ENCODE measurements at places on chromosomes 4 and X.

DNA sequence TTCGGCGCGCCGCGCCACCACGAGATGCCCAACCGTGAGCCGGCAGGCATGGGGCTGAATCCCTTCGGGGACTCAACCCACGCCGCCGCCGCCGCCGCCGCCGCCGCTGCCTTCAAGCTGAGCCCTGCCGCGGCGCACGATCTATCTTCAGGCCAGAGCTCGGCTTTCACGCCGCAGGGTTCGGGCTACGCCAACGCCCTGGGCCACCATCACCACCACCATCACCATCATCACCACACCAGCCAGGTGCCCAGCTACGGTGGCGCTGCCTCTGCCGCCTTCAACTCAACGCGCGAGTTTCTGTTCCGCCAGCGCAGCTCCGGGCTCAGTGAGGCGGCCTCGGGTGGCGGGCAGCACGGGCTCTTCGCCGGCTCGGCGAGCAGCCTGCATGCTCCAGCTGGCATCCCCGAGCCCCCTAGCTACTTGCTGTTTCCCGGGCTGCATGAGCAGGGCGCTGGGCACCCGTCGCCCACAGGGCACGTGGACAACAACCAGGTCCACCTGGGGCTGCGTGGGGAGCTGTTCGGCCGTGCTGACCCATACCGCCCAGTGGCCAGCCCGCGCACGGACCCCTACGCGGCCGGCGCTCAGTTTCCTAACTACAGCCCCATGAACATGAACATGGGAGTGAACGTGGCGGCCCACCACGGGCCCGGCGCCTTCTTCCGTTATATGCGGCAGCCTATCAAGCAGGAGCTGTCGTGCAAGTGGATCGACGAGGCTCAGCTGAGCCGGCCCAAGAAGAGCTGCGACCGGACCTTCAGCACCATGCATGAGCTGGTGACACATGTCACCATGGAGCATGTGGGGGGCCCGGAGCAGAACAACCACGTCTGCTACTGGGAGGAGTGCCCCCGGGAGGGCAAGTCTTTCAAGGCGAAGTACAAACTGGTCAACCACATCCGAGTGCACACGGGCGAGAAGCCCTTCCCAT lies 1.1 kb downstream of the ZIC3 start:
- DNase-seq, result no peak

DNA sequence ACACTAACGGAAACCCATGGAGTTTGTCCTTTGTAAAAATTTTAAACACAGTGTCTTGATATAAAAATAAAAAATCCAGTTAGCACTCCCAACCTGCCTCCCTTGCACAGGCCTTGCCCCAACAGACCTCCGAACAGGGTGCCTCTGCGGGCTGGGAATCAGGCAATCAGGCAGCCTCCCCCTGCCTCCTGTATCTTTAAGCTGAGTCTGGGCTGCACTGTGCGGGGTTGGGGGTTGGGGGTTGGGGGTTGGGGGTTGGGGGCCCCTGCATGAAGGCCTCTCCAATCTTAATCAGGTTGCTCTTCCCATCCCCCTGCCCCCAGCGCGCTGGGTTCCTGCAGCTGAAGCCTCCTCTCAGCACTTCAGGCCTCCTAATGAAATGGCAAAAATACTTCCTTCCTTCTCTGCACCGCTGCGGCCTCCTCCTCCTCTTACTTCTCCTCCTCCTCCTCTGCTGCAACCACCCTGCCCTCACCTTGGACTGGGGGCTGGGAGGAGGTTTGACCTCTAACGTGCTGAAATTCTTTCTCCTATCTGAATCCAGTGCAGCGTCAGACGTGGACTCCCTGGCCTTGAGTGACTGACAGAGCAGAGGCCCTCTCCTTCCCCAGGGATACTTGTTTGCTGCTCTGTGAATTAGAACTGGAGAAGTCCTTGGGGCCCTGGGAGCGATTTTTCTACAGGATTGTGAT lies 26.6 kb downstream of the NLGN3 start:
- no peak for DNase-seq

- no peak for DNase-seq
Measured at GRCh38 chrX:111447298-111447697, 35.3 kb upstream of the DCX start.

DNA sequence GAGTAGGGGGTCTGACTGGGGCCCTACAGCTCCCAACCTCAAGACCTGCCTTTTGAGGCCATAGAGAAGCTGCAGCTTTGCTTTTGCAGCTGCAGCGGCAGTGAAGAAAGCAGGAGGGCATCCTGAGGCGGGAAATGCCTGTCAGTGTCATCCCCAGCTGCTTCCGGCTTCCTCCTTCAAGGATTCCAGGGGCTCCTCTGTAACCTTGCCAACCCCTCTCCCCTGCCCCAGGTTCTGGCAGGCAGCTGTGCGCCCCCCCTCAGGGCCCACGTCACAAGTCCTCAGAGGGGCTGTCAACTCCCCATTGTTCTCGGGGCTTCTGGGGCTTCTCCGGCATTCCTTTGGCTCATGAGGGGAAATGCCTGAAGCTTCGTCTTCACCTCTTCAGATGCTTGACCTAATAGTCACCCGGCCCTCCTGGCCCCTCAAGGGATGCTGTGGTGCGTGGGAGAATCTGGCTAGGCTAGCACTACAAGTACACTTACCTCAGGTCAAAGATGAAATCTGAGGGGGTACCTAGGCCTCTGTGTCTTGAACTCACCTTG lies 31.9 kb downstream of the APLN start:
- no peak for DNase-seq

DNA sequence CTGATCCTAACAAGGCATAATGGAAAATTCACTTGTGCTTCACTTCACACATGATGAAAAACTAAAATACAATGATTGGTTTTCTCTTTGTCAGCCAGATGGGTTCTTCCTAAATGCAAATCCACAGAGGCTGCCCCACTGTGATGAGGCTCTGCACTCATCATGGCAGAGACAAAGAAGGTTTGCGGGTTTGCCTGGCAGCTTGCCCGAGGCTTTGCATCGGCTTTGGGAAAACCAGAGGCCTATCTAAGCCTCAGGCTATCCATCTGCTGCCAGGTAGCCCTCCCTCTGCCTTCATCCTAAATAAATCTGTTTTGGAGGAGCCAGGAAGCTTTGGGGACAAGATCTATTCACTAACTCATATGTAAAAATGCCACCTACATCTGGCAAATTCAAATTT lies 244.2 kb downstream of the PACRGL start:
- no peak for DNase-seq

- DNase-seq, result no peak
Measured at GRCh38 chr4:77177199-77177598, 20.2 kb downstream of the CCNG2 start.

- DNase-seq, result no peak
Measured at GRCh38 chrX:153030801-153031200, 25.5 kb upstream of the PNMA3 start.

DNA sequence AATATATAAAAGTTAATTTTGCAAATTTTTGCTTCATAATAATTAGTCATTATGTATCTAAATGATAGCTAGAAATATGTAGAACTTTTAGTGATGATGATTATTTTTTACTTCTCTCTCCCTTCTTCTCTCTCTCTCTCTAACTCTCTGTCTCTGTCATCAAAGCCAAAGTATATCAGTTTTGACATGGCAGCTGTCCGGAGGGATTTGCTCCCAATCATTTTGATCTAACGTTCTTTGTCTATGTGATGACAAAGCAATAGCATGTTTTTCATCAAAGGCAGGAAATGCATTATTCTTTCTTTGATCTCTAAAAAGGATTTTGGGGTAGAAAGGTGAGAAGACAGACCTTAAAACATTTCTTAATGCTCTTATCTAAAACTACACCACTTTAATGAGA lies 402.1 kb downstream of the PDGFC start:
- DNase-seq, result no peak

DNA sequence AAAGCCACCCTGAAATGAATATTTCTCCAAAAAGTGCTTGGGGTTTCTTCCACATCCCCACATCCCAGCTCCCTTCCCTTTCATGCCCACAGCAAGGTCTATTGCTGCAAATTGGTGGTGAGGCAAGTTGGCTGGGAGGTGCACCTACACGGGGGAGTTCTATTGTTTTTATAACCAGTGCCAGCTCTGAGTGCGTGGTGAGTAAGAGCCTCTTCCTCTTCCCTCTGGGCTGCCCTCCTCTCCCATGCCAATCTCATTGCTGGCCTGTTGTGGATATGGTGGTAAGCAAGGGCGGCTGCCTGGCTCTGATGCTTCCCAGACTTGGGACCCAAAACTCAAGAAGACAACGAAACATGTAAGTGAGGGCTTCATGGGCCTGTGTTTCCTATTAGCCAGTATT lies 204.3 kb downstream of the SHROOM3 start:
- DNase-seq, result no peak

DNA sequence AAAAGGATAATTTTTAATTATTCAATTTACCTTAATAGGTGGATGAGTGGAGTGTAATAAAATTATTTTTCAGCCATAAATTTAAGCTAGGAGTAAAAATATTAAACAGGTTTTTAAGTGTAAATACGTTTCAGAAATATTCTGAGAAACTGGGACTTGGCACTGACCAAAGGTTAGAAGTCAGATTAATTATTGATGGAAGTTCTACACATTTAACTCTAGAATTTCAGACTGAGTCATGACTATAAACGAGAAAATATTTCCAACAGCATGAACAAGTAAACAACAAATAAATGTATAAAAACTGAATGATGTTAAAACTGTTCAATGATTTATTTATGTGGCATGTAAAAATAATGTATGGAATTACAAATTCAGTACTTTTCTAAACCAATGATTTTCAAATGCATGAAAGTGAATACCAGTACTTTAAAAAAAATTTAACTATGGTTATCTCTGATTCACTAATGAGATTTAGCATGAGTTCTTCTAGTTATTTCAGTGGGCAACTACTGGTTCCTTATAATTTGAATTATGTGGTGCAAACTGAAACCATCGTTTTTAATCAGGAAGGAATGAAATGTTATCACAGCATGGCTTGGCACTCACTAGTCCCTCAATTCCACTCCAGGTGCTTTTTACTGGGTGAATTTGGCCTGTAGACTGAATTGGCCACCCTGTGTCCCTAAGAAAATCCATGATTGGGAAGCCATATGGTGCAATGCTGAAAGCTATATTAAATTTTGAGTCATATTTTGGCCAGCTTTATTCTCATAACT lies 244.2 kb downstream of the FSTL5 start:
- DNase-seq, result no peak

- no peak for DNase-seq
Measured at GRCh38 chr4:182884040-182884439, 33.1 kb downstream of the DCTD start.

GRCh38 chrX:87064502-87064901 lies 453.1 kb upstream of the KLHL4 start:
- no peak for DNase-seq

GRCh38 chrX:2434270-2435163 lies 66.3 kb downstream of the DHRSX start:
- no peak for DNase-seq

DNA sequence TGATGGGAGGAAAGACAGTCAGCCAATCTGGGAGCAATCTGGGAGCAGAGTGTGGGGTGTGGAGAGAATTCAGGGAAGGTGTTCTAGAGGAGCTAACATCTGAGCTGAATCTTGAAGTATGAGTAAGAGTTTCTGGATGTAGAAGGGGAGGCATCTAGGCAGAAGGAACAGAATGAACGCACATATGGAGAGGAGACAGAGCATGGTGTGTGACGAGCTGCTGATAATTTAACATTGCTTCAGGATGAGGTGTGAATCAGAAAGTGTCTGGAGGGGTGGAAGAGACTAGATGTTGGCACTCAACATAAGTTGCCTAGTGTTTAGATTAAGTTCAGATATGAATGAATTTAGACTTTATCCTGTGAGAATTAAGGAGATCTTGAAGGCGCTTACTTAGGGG lies 58.9 kb downstream of the CPE start:
- no peak for DNase-seq

DNA sequence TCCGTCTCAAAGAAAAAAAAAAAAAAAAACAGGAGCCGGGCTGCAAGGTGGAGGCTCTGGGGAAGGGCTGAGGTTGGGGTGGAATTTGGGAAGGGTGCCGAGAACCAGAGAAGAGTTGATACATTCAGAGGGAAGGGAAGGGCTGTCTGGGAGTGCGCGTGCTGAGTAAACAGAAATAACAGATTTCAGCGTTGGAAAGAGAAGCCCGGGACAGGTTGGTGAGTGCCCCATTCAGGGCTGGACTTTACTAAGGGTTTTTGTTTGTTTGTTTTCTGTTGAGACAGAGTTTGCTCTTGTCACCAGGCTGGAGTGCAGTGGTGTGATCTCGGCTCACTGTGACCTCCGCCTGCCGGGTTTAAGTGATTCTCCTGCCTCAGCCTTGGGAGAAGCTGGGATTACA lies 1.7 kb upstream of the IL3RA start:
- DNase-seq, result no peak

DNA sequence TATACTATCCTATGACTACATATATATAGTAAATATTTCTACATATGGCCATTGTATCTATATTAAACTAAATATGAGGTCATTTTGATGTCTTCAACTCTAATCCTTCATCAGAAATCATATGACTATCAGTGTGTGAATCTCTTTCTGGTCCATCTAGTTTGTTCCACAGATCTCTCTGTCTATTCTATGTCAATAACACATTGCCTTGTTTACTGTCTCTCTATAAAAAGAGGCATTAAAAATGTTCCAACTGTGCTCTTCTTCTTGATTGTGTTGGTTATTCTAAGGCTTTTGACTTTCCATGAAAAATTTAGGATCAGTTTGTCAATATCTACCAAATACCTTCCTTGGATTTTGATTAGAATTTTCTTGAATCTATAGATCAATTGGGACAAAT lies 338.3 kb upstream of the FSTL5 start:
- no peak for DNase-seq

DNA sequence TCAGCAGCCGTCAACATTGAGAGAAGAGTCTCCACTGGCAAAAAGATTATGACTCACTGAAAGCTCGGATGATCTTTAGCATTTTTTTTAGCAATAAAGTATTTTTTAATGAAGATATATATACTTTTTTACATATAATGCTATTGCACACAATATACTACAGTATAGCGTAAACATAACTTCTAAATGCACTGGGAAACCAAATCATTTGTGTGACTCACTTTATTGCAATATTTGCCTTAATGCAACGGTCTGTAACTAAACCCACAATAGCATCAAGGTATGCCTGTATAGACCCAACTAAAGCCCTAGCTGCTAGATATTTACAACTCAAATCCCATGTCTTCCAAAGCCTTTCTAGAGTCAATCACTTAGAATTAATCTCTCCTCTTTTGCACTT lies 52.3 kb upstream of the EDNRA start:
- no peak for DNase-seq
